ENCODE measurements at places on chromosomes 5 and 9.

- no peak for DNase-seq
Measured at GRCh38 chr5:3786165-3786564, 190.5 kb downstream of the IRX1 start.

GRCh38 chr5:98468188-98468869 lies 305.1 kb upstream of the RGMB start:
- no peak for DNase-seq

GRCh38 chr5:94702729-94703128 lies 84.3 kb downstream of the SLF1 start:
- no peak for DNase-seq

DNA sequence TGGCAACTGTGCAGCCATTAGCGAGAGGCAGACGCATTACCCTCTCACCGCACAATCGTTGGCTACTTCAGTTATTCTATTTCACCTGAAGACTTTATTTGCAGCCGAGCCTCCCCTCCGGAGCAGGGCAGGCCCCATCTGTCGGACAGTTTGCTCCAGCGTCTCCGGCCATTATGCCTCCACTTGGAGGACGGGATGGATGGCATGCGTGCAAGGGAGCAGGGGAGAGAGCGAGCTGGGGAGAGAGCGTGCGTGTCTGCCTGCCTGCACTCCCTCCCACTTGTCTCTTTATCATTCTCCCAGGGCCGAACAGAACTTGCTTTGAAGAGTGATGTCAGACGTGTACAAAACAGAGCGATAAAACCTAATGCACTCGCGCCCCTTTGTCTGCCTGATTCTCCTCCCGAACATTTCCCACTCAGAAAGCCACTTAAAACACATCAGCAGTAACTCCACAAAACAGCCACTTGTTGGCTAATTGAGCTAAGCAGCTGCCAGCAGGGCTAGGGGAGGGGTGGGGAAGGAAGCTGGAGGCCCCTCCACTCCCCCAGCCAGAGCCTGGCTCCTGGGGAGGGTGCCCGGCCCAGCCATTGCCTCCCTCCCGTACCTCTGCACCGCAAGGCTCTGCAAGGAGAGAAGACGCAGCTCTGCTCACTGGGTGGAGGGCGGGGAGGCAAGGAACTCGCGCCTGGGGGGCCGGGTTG lies 43.4 kb upstream of the FUBP3 start:
- no peak for DNase-seq

DNA sequence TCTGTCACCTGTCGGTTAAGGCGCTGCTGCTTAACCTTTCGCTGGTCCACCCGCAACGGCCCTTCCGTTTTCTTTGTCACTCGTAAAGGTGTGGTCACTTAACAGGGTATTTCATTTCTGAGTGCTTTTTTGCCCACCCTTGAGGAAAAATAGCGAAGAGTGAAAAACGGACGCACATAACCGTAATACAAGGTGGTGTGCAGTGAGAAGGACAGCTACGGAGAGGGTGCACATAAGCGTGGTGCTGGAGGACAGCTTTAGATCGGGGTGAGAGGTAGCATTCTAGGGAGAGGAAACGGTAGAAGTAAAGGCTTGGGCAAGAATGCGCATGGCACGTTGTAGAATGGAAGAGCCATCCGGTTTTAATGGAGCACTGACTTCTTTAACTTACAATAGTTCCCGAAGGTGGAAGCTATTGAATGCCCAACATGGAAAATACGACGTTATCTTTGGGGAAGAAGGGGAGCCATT lies 761 bp downstream of the CCT5 start:
- DNase-seq: no peak

DNA sequence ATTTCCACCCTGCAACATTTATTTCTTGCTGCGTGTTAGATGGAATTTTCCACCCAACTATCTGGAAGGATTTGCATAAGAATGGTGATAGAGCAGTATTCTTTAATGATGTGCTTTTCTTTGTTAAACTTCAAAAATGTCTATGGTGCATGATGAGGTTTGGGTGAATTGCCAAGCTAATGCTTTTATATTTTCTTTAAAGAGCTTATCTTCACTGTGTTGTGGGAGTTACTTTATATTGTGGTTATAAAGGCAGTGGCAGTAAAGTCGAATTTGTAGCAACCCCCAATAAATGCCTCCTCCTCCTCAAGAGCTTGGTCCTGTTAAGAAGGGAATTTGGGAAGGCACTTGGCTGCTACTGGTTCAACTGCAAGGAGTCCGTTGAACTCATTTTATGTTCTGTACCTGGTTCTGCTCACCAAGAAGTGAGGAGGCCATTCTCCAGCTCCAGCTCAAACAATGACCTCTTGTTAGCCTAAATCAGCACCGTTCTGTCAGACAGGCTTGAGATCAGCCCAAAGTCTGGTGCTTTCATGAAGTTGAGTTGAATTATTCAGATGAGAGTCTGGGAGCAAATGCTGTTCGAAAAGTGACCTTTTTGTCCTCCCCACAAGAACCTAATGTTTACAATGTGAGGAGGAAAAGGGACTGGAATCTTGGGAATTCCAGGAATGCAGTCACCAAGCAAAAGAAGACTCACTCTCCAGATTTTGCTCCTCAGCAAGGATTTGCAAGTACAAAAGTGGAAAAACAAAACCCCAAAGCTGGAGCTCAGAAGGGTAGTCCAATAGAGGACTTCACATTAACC lies 217.0 kb downstream of the TMEM38B start:
- no peak for DNase-seq

GRCh38 chr5:96220610-96221390 lies 212.2 kb downstream of the PCSK1 start:
- no peak for DNase-seq

- DNase-seq: no peak
Measured at GRCh38 chr9:135960411-135961276, 529 bp downstream of the UBAC1 start.

- no peak for DNase-seq
Measured at GRCh38 chr9:93081931-93082330, 14.1 kb upstream of the CARD19 start.

DNA sequence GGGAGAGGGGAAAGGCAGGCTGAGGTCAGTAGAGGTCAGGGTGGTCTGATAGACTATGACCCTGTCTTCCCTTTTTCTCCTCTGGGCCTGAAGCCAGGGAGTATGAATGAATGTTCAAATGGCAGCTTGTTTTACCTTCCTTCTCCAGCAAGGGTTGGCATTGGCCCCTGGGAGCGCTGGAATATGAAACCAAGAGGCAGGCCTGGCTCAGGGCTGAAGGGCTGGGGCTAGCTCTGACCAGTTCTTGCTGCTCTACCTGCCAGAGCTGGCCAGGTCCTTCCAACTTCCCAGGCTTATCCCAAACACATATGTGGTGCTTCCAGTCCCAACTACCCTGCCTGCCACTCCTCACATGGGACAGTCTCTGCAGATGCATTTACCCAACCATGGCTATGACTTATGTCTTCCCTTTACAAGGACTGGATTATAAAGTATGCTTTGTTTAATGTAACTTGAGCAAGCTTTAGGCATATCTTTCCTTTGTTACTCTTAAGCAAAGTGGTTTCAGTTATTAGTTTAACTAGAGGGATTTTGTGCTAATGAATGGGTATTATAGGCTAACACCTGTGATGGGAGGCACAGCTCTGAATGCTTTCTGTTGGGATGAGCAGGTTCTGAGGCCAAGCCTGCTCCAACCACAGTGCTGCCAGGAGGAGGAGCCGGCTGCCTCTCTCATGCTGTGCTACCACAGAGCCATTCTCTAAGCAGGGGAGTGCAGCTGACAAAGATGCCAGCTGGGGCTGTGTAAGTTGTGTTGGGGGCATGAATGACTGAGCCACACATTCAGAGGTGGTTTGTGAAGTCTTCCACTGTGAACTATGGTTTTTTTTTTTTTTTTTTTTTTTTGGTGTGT lies 6.1 kb downstream of the CCNI2 start:
- DNase-seq: no peak

DNA sequence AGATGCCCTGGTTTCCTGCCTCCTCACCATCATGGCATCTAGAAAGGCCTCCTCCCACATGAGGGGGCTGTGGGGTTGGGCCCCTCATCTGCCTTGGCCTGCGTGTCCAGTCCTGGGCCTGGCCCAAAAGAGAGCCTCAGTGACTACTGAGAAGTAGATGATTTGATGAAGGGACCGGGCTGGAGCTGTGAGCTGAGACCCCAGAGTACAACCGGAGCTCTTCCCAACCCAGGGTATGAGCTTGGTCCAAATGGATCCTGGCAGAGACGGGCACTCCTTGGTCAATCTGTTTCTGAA lies 62.9 kb downstream of the FGF18 start:
- no peak for DNase-seq

DNA sequence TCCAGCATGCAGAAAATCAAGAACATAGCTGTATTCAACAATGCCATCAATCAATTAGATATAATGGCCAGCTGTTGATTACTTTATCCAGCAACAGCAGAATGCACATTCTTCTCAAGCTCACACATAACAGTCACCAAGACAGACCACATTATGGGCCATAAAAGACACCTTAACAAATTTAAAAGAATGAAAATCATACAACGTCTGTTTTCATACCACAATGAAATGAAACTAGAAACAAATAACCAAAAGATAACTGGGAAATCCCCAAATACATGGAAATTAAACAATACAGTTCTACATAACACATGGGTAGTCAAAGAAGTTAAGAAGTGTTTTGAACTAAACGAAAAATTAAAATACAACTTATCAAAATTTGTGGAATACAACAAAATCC lies 130.9 kb upstream of the GNA14 start:
- DNase-seq: no peak

- DNase-seq: no peak
Measured at GRCh38 chr5:73652391-73652790, 26.4 kb downstream of the ARHGEF28 start.

DNA sequence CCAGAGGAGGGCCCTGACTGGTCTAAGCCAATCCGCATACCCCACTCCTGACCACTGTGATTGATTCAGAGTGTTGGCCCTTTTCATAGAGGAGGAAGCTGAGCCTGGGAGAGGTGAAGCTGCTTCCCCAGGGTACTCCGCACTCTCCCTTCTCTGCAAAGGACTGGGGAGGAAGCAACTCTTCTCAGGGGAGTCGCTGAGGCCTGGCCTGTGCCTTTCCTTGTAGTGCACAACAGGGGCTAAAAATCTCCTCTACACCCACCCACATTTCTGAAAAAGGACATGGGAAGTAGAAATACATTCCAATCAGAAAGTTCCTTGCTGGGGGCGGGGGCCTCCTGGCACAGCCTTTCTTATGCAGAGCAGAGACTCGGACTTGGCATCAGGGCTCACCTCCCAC lies 22.2 kb downstream of the AK8 start:
- no peak for DNase-seq

DNA sequence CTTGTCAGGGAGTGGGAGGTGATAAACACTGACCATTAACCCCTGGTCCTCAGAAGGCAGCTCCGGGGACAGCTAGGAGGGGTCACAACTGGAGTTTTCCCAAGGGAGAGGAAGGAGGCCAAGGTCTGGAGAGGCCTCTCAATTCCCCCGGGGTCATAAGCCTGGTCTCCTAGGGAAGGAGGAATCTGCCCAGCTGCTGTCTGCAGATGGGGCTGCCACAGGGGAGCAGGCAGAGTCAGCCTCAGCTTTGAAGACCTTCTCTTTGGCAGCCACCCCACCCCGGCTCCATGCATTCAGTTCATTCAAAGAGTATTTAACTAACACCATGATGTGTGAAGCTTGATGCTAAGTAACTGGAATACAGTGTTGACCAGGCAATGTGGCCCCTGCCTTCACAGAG lies 74.6 kb upstream of the HSPA9 start:
- no peak for DNase-seq

GRCh38 chr5:159262472-159262858 lies 625 bp upstream of the UBLCP1 start:
- DNase-seq: no peak

DNA sequence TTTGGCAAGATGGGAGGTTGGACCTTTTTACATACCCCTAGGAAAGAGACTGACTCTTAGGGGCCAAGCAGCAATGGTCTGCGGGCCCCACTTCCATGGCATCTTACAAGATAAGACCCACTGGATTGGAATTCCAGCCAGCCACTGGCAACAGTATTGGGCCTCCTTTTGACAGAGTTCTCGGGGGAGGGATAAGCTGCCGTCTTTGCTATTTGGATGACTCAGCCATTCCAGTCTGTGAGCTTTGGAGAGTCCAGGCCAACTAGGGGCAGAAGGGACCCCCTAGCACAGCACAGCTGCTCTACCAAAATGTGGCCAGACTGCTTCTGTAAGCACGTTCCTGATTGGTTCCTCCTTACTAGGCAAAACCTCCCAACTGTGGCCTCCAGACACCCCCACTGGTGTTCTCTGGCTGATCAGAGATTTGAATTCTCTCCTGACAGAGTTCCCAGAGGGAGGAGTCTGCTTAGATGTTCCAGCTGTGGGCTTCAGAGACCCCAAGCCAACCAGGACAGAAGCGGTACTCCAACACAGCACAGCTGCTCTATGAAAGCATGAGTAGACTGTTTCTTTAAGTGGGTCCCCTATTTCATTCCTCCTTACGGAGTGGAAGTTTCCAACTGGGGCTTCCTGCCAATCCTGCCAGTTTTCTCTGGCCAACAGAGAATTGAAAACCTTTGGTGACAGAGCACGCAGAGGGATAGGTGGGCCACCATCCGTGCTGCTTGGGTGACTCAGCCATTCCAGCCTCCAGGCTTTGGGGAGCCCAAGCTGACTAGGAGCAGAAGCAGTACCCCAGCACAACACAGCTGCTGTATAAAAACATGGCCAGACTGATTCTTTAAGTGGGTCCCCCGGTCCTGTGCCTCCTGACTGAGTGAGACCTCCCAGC lies 672.1 kb upstream of the RIOK2 start:
- DNase-seq: no peak

DNA sequence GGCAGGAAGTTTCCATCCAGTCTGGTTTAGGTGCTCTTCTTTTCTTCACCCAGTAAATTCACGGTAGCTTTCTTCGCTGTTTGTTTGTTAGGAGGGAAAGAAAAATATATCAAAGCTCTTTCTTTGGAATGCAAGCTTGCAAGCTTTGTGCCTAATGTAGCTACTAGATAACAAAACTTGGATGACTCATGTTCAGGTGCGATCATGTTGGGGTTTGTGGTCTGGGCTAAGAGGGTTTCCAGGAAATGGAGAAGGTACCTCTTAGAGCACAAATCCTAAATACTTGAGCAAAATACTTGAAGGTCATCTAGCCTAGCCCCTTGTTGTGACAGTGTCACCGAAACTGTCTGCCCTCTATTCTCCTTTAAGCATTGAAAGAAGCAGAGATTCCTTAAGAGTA lies 17.7 kb downstream of the SRP19 start:
- DNase-seq: no peak

- no peak for DNase-seq
Measured at GRCh38 chr5:162274679-162275078, 207.1 kb downstream of the GABRG2 start.

DNA sequence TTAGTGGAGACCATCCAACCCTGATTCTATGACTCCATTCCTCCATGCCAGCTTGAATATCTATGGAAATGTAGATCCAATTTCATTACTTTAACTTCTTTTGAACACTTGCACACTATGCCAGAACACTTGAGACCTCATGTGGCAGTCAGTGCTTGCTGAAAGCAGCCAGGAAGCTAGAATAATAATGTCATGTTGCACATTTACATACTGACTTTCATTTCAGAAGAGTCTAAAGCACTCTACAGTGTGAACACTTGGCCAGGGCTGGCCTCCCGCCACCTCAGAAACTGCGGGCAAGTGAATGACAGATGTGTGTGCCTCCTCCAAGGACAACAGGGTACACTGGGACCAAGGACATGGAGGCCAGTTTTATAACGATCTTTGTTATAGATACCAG lies 97.3 kb downstream of the SLF1 start:
- DNase-seq: no peak
